Endodermal cell (in vitro differentiated cells): ENCODE measurements at places on chromosomes 1 and 21. TPM values are rescaled to one million over a fixed set of nuclear protein-coding genes. Genes with fewer than 3 reads are reported as not detected.

GRCh38 chr1:32539584-32540571 is 651 bp downstream of the ZBTB8A start:
- H3K4me3 ChIP-seq: peak overlapping the region; percentile 91
- DNase-seq: peak; percentile 76
- no peak overlapping the region for H3K27ac ChIP-seq
- H3K4me1 ChIP-seq: peaks cover 6% of the 10 kb centered on the region
- H3K27me3 ChIP-seq: no peaks in the 10 kb centered on the region
- peaks cover 7% of the 10 kb centered on the region for H3K36me3 ChIP-seq

GRCh38 chr1:109089242-109090015 is 1.1 kb upstream of the TMEM167B start:
- peak; percentile 95 for DNase-seq
- H3K27ac ChIP-seq: no peak overlapping the region
- H3K36me3 ChIP-seq: peaks cover 4% of the 10 kb centered on the region
- H3K27me3 ChIP-seq: no peaks in the 10 kb centered on the region

GRCh38 chr1:226223157-226223785 is at the start of gene MIXL1:
Gene MIXL1, plus strand, starts transcription at chr1:226223664. Its CDS starts 18 bp downstream, at chr1:226223682.
- no peak within 1 kb of the TSS for H3K27ac ChIP-seq
- no peaks in the 10 kb centered on the region for H3K27me3 ChIP-seq
- H3K4me3 ChIP-seq: peak within 1 kb of the TSS; percentile 92
- DNase-seq: peak; percentile 93

The KCNJ9 gene
- not detected in 3 replicates for total RNA-seq

The LCE3E gene
- not detected in 2 replicates for total RNA-seq

GRCh38 chr1:153539395-153540093 is 1.2 kb downstream of the S100A5 start:
- no peak for DNase-seq
- H3K27me3 ChIP-seq: peaks cover 9% of the 10 kb centered on the region
- H3K36me3 ChIP-seq: no peaks in the 10 kb centered on the region
- H3K4me3 ChIP-seq: no peak overlapping the region

- no peak overlapping the region for H3K27ac ChIP-seq
- H3K36me3 ChIP-seq: no peaks in the 10 kb centered on the region
- no peak for DNase-seq
- no peaks in the 10 kb centered on the region for H3K27me3 ChIP-seq
These were observed 41.1 kb upstream of the RUNX3 start for GRCh38 chr1:24970926-24971875.

DNA sequence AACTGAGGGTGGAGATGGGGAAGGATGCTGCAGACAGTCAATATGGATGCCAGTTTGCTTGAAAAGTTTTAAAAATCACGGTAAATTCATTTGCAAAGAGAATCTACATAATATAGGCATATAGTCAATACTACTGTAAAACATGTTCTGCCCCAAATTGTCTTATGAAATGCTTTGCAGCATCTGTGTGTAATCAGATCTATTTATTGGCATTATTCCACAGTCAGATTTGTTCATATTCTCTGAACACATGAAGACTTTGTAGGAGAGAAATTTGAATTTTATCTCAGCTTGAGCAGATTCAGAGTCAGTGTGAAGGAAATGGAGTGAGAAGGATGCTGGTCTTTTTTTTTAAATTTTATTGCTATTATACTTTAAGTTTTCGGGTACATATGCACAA is 88.5 kb downstream of the PLPPR4 start:
- no peaks in the 10 kb centered on the region for H3K4me1 ChIP-seq
- no peaks in the 10 kb centered on the region for H3K36me3 ChIP-seq
- no peaks in the 10 kb centered on the region for H3K27me3 ChIP-seq
- H3K4me3 ChIP-seq: no peak overlapping the region
- no peak overlapping the region for H3K27ac ChIP-seq

The HRNR gene
- not detected in 2 replicates for total RNA-seq

DNA sequence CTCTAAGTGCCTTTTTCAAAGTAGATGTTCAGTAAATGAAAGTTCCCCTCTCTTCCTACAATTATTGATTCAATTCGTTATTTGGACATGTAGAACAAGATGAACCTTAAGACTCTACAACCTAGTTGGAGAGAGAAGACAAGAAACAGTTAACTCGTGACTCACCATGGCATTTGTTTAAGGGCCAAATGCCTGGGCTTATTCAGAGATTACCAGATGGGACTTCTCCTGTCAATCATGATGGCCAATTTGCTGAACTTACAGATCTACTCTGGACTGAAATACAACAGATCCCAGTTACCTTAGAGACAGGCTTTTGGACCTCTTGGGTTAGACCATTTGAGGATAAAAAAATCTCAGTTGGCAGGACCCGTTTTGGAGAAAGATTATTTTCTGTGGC is 93.5 kb downstream of the C1orf94 start:
- peaks cover 12% of the 10 kb centered on the region for H3K27me3 ChIP-seq
- H3K4me3 ChIP-seq: no peak overlapping the region
- no peaks in the 10 kb centered on the region for H3K4me1 ChIP-seq
- no peak overlapping the region for H3K27ac ChIP-seq

DNA sequence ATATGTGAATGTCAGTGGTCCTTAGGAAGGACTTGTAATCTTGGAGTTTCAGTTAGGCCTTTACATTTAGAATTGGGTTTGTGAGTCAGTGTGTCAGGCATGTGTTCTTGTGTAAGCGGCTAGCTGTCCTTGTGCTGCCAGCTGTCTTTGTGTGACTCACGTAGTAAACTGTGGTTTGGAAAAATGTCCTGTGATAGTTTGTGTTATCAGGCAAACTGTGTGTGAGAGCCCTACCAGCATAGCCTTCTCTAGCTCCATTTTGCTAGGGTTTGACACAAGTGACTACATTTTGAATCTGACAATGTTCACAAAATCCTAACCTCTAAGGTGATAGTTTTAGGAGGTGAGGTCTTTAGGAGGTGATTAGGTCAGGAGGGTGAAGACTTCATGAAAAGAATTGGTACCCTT is 6.9 kb upstream of the SLC35D1 start:
- H3K4me3 ChIP-seq: no peak overlapping the region
- no peaks in the 10 kb centered on the region for H3K4me1 ChIP-seq
- H3K27ac ChIP-seq: no peak overlapping the region
- no peaks in the 10 kb centered on the region for H3K27me3 ChIP-seq

- DNase-seq: no peak
- no peaks in the 10 kb centered on the region for H3K4me1 ChIP-seq
- peaks cover 58% of the 10 kb centered on the region for H3K36me3 ChIP-seq
- H3K27ac ChIP-seq: no peak overlapping the region
These were observed 66.2 kb downstream of the PGM1 start for GRCh38 chr1:63659448-63659847.

The ATP1A4 gene
- 0.55 and 0.66 TPM in 2 replicates for total RNA-seq

The KANK4 gene
- 0.35 to 0.46 TPM (median 0.38 TPM) in 3 replicates for total RNA-seq

The MATN1 gene
- total RNA-seq: 1.2 TPM in 1 of 3 replicates, not detected in the others

- H3K36me3 ChIP-seq: no peaks in the 10 kb centered on the region
- H3K4me3 ChIP-seq: no peak overlapping the region
- H3K4me1 ChIP-seq: no peaks in the 10 kb centered on the region
- no peak overlapping the region for H3K27ac ChIP-seq
- no peak for DNase-seq
These were observed 53.8 kb upstream of the LYPLAL1 start for GRCh38 chr1:219119839-219120238.

The SPATA17 gene
- 1.6 and 2.9 TPM in 2 replicates for total RNA-seq

The NHLH1 gene
- 0.38 and 0.57 TPM in 2 replicates for total RNA-seq

DNA sequence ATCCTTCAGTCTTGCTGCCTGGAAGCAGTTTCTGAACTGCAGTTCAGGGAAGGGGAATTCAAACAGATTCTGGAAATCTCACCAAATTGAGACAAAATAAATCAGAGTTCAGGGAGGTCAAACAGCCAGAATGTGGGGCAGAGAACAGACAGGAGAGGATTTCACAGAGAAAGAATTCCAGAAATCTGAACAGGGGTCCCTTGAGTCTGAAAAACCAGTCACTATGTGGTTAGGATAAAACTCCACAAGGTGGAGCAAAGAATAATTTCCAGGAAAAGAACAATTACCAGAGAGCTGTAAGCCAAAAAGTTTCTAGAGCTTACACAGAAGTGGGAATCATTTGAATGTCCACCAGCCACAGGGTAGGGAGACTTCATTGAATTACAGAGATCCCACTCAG is 84.7 kb downstream of the URB2 start:
- H3K4me3 ChIP-seq: no peak overlapping the region
- H3K4me1 ChIP-seq: no peaks in the 10 kb centered on the region
- no peak overlapping the region for H3K27ac ChIP-seq
- H3K36me3 ChIP-seq: no peaks in the 10 kb centered on the region
- no peak for DNase-seq

GRCh38 chr1:111938536-111938935 is 50.9 kb downstream of the KCND3 start:
- H3K36me3 ChIP-seq: no peaks in the 10 kb centered on the region
- no peaks in the 10 kb centered on the region for H3K4me1 ChIP-seq
- H3K27me3 ChIP-seq: peaks cover 16% of the 10 kb centered on the region
- no peak for DNase-seq
- H3K27ac ChIP-seq: no peak overlapping the region

The C1orf53 gene
- total RNA-seq: 1.7 to 3.8 TPM (median 1.7 TPM) in 3 replicates
